ENCODE measurements at places on chromosomes 4 and X. TPM values are rescaled to one million over a fixed set of nuclear protein-coding genes. Genes with fewer than 3 reads are reported as not detected.

Gene PABPC5
- total RNA-seq = not detected

Gene CT45A1
- total RNA-seq = 0.07 TPM

Gene SPANXN4
- not detected for total RNA-seq

Gene TKTL2
- not detected for total RNA-seq

Gene ATP6AP1
- 109 TPM for total RNA-seq

Gene BRCC3
- 26.6 TPM for total RNA-seq

Gene DNASE1L1
- 30.7 TPM for total RNA-seq

Gene NUDT6
- total RNA-seq = 5.9 TPM

Gene BEND2
- not detected for total RNA-seq

Gene SRPK3
- 0.06 TPM for total RNA-seq

Gene FGF2
- total RNA-seq = 49.1 TPM

Gene SATL1
- not detected for total RNA-seq

Gene LPAR4
- not detected for total RNA-seq

Gene DCAF12L1
- not detected for total RNA-seq

Gene CNGA1
- total RNA-seq = not detected

Gene LINC00632
- 1.6 TPM for total RNA-seq

Gene EXOSC9
- total RNA-seq = 23.8 TPM

Gene PABPC1L2A
- total RNA-seq = not detected

Gene SYTL4
- 2.5 TPM for total RNA-seq

Gene ZNF518B
- total RNA-seq = 2.7 TPM

Gene FREM3
- not detected for total RNA-seq

Gene RIPPLY1
- total RNA-seq = 0.11 TPM

Gene GPRIN3
- 1.6 TPM for total RNA-seq

Gene DCAF8L2
- not detected for total RNA-seq

Gene ALAS2
- total RNA-seq = not detected

Gene ENPP6
- not detected for total RNA-seq

Gene COQ2
- 17.7 TPM for total RNA-seq

Gene NOX1
- total RNA-seq = not detected

Gene BMPR1B
- total RNA-seq = 4.3 TPM

Gene FAAH2
- total RNA-seq = 0.54 TPM

Gene EDA
- 0.83 TPM for total RNA-seq

Gene RHOXF1
- total RNA-seq = not detected

Gene DCAF12L2
- 0.06 TPM for total RNA-seq

Gene SSX3
- total RNA-seq = not detected

Gene HSFX1
- total RNA-seq = 0.37 TPM

Gene KLHL4
- total RNA-seq = 6.3 TPM

Gene GAGE13
- not detected for total RNA-seq

Gene COL25A1
- not detected for total RNA-seq

Gene USP27X
- total RNA-seq = 4.4 TPM

Gene TLR6
- total RNA-seq = 2.2 TPM

Gene PASD1
- not detected for total RNA-seq

Gene TRIM60
- total RNA-seq = not detected

Gene UGT2B10
- total RNA-seq = not detected

Gene DMRTC1B
- 0.17 TPM for total RNA-seq

Gene CCDC120
- total RNA-seq = 3.6 TPM

Gene PHOX2B
- not detected for total RNA-seq

Gene HDX
- total RNA-seq = 2.2 TPM

Gene LRAT
- total RNA-seq = not detected

Gene POF1B
- total RNA-seq = 2.0 TPM

Gene SPATA18
- total RNA-seq = 4.5 TPM

Gene FRMPD4
- total RNA-seq = 0.02 TPM
